ENCODE measurements at places on chromosomes 1 and 21.

DNA sequence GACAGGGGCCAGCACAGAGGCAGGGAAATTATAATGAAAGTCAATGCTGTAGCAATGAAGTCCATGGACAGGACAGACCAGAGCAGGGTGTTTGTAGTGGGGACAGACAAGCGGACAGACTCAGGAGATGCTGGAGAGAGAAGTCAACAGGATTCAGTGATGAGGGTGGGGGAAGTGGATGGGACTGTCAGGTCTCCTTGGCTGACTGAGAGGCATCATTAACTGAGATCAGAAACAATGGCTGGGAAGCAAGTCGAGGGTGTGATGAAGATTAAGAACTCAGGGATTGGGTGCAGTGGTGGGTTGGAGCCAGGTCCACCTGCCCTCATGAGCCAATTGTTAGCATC lies 25.5 kb downstream of the CD58 start:
- DNase-seq: no peak

DNA sequence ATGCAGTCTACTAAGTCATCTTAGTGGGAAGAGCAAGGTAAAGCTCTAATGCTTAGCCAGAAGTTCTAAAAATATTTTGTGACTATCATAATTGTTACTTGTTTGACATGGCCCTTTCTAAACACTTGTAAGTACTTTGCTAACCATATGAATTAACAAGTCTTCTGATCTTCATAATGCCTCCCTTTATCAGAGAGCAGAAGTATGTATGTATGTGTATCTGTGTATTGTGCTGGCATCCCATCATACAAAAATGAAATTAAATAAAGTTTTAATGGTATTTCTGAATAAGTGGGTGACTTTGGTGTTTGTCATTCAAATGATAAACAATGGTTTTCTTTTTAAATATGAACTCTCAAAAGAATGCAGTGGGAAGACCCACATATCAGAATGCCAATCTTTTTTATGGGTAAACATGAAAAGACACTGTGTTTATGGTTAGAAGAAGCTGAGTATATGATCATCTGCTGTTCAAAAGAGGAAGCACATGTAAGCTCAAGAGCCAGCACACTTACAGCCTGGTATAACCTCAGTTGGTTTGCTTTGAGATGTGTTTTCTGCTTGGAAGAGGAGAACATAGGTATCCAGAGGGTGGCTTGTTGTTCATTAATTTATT lies 159.6 kb downstream of the CLEC20A start:
- DNase-seq: no peak

- no peak for DNase-seq
Measured at GRCh38 chr1:183024317-183025009, 1.2 kb downstream of the LAMC1 start.

GRCh38 chr1:94535095-94535494 lies 6.5 kb downstream of the F3 start:
- DNase-seq: no peak
